ENCODE measurements at places on chromosomes 2 and 18.

DNA sequence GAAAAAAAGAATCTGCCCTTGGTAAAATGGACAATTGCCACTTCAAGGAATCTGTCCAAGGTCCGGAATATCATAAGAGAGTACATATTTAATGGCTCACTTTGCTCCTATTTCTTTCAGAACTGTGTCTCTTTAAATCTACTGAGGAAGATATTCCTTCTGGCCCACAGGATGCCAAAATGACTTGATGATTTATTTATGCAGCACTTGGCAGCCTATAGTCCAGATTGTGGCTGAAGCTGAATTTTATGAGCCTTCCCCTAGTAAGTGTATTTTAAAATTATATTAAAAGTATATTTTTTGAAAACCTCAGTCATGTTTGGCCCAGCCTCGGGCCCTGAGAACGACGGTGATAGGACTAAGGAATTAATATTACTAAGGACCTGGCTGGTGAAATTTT is 465.1 kb upstream of the HNRNPA3 start:
- no peak for DNase-seq

DNA sequence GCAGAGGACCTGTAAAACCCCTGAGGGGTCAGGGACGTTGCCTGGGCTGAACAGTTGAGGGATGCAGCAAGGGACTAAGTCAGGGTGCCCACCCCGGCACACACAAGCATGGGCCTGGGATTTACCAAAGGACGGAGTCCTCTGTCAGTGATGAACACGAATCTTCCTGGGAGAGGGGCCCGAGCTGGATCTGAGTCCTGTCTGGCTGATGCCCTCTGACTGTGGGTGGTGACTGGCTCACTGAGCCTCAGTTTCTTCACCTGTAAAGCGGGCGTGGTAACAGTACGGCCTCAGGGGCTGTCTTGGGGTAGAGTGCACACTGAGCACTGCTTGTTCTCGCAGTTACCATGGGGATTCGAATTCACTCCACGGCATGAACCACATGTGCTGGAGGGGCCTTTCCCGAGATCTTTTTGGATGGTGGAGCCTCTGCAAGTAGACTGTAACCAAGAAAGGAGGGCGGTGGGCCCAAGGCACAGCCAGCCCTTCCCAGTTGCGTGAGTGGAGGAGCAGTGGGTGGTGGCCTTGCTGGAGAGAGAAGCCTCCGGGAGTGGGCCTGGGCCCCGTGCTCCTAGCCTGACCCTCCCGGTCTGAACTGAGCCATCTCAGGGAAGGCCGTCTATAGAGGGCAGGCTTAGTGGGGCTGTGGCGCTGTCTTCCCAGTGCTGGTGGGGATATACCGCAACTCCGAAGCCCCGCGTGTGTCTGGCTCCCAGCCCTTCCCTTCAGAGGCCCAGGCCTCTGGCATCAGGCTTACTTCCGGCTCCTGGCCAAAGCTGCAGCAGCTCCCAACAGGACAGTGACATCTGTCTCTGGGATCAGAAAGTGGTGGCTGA is 130.8 kb upstream of the HS6ST1 start:
- DNase-seq, result no peak

DNA sequence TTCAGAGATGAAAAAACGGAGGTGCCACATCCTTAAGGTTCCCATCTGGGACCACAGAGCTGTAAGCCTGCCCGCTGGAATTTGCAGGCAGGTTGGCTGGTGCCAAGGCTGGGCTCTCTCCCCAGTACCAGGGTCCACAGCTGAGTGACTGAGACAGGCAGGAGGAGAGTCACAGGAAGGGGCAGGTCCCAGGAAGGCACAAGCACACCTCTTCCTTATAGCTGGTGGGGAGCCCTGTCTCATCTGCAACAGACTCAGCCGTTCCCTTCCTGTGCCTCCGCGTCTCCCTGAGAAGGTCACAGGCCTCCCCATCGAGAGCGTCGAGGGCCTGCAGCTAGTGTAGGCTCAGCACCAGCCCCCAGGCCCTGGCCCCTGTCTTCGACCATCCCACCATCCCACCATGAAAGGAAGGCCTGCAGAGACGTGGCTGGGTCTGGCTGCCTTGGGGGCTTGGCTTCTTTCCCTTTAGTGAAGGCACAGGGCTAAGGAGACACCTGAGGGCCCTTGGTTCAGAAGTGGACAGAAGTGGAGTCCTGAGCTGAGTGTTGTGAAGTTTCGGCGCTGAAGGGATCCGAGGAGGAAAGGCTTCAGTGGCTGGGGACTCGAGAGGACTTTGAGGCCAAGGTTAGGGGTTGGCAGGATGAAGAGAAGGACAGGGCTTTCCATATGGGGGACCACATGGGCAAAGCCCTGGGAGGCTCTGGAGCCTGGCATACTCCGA is 26.8 kb downstream of the GLI2 start:
- DNase-seq, result no peak

DNA sequence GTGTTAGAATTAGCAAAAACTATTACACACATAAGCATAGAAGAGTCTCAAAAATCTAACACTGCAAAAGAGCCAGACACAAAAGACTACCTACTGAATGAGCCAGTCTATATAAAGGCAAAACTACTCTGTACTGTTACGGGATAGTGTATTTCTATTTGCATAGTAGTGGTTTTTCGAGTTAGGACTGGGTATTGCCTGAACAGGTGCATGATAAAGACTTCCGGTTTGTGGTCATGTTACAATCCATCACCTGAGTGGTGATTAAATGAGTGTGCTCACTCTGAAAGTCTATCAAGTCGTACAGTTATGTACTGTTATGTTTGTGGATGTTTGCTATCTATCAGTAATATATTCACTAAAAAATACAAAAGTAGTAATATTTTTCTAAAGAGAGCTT is 523.3 kb upstream of the SYT4 start:
- DNase-seq, result no peak

DNA sequence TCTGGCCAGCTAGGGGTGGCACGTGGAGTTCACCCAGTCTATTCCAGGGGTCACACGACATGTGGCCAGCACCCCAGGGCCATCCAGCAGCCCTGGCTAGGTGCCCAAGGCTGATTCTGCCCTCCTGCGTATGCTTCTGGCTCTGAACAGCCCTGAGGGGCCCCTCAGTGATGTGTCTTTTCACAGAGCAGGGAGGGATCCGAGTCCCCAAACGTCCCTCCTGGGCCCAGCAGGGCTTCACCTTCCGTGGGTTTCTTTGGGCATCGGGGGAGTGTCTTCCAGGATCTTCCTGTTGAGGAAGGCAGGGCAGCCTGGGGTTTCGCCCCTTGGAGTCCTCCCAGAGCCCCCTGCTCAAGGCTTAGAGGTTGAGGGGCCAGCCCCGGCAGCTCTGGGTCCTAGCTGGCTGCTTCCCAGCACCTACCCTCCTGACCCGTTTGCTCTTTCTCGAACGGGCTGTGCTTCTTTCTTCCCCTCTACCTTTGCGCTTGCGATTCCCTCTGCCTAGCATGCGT is 165.9 kb downstream of the DYSF start:
- no peak for DNase-seq

DNA sequence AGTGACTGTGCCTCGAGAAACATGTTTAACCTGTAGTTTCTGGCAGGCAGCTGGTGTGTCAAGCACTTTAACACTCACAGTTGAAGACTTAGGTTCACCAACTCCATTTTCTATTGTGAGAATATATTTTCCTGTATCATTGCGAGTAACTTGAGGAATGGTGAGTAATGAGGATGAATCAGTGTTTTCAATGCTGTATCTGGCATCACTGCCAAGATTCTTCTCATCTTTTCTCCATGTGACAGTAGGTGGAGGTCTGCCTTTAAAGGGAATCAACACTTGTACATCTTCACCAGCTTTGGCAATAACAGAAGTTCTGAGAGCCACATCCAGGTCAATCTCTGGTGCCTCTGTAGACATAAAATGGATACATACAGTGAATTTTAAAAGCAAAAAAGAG is 72.8 kb downstream of the PLEKHA3 start:
- no peak for DNase-seq

DNA sequence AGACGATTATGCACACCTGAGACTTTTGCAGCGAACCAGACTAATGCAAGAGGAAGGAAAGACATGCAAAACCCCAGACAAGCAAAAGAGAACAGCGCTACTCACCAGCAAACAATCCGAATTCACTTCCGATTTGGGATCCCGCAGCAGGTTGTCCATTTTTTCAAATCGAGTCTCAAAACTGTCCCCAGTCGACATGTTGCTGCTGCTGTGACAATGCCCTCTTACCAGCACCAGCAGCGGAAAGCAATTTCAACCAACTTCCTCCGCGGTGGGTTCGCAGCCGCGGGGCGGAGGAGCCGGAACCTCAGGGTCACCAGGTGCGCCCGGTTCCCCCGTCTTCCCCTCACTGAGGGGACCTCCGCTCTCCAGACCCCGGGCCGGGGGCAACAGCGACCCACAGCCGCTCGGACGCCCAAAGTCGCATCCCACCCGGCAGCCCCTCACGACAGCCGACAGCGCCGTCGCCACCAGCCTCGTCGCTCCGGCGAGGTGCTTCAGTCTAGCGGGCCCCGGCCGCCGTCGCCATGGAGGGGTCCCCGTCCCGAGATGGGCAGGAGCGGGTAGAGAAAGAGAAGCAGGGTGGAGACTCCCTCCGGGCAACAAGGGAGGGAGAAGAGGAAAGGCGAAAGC is 784 bp downstream of the ROCK1 start:
- peak; percentile 64 for DNase-seq

- DNase-seq, result no peak
Measured at GRCh38 chr2:207078186-207078798, 87.5 kb downstream of the KLF7 start.

GRCh38 chr2:126038861-126039260 is 617.1 kb upstream of the GYPC start:
- no peak for DNase-seq

DNA sequence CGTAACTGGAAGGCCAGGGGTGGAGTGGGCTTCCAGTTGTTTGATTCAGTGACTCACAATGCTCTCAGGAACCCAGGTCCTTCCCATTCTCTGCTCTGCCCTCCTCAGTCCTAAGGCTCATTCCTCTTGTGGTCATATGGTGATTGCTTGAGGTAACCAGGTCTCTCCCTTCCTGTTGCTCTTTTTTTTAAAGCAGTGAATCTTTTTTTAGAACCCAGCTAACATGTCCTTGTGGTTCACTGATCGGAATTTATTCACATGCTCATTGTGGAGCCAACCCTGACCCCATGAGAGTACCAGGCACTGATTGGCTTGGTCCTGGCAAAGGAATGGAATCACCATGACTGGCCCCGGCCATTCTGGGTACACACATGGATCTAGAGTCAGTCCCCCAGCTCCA is 7.4 kb downstream of the THNSL2 start:
- DNase-seq, result no peak

- no peak for DNase-seq
Measured at GRCh38 chr2:144201868-144202468, 318.0 kb downstream of the ZEB2 start.

DNA sequence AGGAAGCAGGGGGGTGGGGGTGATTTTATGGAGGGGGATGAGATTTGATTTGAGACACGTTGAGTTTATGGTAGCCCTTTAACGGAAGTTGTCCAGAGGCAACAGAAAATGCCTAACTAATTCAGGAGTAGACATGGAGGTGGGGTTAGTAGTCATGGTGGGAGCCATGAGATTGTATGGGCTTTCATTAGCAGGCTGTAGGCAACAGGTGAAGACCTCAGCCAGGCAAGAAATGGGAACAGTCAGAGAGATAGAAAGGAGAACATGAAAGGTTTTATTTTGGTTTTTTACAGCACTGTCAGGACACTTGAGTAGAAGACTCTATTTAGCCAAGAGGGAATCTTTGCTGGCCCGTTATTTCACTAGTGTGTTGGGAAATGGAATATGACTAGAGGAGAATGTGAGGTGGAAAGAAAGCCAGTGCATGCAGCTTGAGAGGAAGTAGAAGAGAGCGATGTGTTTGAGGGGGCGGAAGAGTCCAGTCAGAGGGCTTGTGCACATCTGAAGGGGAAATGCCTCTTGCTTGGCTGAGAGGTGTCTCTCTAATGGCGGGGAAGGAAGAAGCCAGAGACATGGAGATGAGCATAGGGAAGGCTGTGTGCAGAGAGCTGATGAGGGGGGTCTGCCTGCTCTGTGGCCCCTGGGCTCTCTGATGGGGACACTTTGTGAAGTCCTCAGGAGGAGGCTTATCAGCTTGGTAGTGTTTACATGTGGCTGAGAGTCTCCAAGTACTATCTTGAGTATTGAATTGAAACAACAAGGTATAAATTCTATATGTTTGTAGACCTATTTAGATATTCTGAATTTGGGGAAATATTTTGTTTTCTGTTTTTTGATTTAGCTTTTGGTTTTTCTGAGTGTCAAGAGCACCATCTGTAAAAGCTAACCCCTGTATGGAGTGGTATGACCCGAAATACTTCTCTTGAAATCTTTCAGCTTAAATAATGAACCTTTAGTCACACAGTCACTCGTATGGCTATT is 66.9 kb upstream of the ITM2C start:
- DNase-seq, result no peak

DNA sequence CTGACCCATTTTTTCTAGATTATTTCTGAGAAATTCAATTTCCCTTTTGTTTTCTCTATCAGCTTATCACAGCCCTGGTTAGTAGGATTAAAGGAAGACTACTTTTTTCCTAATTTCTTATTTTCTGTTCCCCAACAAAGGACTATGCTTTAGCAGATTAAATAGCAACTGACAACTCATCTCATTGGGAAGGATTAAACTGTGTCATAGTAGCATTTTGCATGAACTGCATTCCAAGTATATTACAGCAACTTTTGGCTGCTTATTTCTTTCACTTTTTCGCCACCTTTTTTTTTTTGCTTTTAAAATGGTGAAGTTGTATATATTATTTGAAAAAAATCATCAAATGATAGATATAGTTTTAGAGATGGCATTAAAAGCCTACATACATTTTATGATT is 570.3 kb downstream of the FBXO15 start:
- no peak for DNase-seq

- no peak for DNase-seq
Measured at GRCh38 chr2:227864161-227864756, 7.2 kb upstream of the DAW1 start.

DNA sequence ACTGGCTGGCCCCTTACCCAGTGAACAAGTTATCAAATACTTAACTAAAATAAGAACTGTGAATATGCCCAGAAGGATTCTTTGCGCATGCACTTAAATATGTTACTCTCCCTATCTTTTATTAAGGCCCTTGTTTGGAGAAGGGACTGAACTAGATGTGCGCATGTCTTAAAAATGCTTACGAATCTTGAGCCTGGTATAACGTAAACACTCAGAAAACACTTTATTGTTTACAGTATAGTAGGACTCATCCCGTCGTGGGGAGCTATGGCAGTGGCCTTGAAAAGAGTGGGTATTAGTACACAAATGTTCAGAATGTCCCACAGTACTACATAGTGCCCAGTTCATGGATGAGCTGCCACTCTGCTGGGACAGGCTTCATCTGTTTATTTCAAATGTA is 75.9 kb upstream of the MAP4K3 start:
- DNase-seq, result no peak

GRCh38 chr2:152613235-152613634 is 104.0 kb downstream of the PRPF40A start:
- DNase-seq, result no peak

GRCh38 chr18:79890674-79891073 is 60.8 kb downstream of the SLC66A2 start:
- no peak for DNase-seq

- DNase-seq, result no peak
Measured at GRCh38 chr2:78023356-78023755, 501.2 kb upstream of the LRRTM4 start.

DNA sequence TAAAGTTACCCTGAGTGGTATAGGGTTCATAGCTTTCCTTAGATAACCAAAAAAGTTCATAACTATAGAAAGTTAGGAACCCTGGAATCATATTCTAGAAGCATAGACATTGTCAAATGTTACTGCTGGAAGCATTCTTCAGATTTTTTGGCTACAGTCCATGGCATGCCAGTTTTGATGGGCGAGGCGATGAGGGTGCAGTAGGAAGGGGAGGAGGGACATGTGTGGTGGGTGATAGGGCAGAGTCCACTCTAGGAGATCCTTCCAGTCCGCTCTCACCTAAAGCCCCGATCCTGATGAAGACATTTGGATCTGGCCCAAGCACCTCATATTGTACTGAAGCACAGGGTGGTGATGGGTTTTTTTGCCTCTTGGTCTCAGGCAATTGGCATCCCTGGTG is 91.8 kb downstream of the HRH4 start:
- no peak for DNase-seq
